ENCODE measurements at places on chromosomes 2 and 18.

DNA sequence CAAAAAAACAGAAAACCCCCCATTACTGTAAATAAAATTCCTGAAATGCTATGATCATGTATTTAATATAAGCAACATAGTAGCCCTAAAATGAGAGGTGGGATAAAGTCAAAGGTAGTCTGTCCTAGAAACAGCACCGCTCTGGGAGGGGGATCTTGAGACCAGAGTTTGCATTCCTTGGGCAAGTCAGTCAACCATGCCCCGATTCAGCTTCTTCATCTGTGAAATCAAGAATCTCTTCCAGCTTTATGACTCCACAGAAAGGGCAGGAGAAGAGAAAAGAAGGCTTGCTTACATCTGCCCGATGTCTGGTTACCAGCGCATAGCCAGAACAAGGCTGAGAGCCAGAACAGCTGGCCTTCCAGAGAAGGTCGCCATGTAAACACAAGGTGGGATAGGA lies 2.1 kb upstream of the FBLN7 start:
- no peak for DNase-seq

DNA sequence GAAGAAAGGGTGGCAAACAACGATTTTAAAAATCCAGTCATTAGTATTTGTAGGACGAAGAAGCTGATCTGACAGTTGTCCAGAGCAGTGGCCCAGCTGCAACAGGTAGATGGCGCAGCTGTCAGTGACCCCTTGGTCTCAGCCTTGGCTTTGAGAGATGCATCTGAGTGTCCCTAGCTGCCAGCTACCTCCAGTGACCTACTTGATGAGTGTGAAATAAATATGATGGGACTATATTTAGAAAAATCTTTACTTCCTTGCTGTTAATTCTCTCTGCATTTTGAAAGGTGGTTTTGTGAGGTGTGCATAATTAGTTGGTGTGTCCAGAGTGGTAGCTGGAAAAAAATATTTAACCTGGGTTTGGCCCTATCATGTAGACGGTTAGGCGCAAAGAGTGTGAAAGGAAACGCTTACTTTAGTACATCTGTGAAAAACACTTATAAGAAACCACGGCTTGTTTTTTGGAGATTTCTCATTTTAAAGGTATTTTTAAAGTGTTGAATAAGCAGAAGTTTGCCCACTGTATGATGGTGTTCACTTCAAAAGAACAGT lies 963 bp downstream of the INPP1 start:
- DNase-seq: no peak

DNA sequence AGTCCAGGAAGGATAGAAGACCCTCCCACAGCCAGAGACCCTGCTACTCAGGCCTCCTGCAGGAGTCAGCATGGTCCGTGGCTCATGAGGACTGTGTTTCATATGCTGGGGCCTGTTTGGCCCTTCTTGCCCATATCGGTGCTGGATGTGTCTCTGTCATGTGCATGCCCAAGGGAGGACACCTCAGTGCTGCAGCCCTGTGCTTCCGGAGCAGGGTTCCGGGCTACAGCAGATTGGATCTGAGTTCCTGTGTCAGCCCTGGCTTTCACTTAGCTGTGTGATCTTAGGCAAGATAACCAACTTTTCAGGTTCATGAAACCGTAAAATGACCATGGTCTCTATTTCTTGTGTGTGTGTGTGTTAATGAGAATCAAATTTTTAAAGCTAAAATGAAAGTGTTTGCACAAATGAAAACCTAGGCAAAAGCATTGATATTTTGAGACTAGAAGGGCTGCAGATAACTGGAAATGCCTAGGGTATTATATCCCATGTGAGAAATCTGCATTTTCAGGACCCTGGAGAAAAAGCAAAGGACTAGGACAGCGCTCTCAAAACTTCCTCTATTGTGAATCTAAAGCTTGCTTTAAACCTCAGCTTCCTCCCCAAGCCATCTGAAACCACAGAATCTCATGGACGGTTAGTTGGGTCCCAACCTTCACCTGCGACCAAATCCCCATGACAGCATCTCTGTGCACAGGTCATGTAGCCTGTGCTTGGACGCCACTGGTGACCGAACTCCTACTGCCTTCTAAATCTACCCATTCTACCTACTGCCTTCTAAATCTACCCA lies 58.8 kb upstream of the CAPN13 start:
- DNase-seq: no peak

- no peak for DNase-seq
Observed at GRCh38 chr18:25239581-25240419, 112.2 kb downstream of the ZNF521 start.

GRCh38 chr2:18286897-18287296 lies 273.6 kb downstream of the RDH14 start:
- DNase-seq: no peak

GRCh38 chr18:50075772-50076171 lies 119.2 kb downstream of the MYO5B start:
- DNase-seq: no peak
